Fibroblast of gingiva (primary cell): ENCODE measurements at places on chromosomes 4 and X.

DNA sequence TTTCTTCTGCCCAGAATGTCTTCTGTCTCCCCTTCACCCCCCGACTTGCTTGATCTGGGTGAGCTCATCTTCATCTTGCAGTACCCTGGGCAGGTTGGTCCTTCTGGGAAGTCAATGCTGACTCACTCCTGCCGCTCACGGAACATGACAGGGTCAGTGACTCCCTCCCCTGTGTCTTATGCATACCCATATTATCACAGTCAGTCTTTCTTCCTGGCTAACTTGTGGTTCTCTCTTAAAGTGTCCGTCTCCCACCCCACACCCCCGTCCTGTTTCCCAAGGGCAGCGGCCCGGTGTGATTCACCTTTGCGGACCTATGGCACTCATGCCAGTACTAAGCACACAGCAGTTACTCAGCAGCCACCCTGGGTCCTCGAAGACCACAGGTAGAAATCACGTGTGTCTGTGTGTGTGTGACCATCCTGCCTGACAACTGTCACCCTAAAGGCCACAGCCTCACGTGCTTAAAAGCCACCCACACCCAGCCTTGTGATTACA lies 17.7 kb downstream of the IQSEC2 start:
- DNase-seq = peak; percentile 26

- DNase-seq = no peak
Measured at GRCh38 chrX:149948016-149948415, 9.7 kb upstream of the EOLA2 start.

DNA sequence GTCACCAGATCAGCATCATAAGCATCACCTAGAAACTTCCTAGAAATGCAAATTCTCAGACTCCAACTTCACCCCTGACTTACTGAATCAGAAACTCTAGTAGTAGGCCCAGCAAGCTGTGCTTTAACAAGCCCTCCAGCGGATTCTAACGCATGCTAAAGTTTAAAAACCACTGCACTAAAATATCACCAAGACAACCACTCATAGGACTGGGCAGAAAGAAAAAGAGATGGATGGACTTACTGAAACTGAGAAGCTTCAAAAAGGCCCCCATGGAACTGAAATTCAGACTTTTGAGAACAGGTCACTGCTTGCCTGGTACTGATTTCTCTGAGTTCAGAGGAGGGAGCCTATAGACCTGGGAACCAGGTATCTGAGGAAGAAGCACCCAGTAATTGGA lies 40.1 kb downstream of the FAM241A start:
- no peak for DNase-seq

DNA sequence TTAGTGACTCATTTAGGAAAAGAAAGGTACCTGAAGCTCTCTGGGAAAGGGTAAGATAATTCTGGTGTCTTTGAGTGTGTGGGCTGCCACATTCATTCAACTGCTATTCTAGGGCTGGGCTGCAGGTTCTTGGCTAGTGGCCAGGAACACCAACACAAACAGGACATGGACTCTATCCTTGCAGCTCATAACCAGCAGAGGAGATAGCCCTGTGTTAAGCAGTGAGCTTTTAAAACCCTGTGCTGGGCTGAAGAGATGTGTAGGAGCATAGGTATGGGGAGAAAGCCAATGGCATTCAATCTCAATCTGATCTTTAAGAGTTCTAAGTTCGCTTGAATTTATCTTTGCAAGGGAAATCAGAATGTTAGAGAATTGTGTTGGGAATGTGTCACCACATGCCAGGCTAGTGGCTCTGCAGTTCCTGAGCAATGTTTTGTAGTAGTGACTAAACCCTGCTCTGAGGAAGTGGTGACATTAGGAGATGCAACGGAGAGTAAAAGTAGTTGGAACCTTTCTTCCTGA lies 39.2 kb downstream of the SGMS2 start:
- no peak for DNase-seq

DNA sequence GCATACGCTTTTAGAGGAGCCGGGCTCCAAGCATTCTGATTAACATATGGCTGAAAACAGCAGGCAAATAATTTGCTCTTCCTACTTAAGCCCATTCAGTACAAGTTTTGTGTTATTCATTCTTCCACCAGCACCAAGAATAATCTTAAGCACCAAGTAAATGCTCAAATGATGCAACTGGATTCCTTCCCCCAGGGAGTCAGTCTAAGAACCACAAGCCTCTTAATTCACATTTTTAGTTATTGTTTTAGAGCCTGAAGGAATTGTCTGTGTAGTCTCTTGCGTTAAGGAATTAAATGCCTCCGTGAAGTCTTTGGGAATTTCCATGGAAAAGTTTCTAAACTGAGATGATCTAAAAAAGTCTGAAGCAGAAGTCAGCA lies 61.5 kb upstream of the MAGEB2 start:
- DNase-seq = peak; percentile 14

- no peak for DNase-seq
Measured at GRCh38 chr4:161931089-161931488, 232.7 kb downstream of the FSTL5 start.

GRCh38 chr4:169313732-169314131 lies 43.0 kb upstream of the SH3RF1 start:
- no peak for DNase-seq

- no peak for DNase-seq
Measured at GRCh38 chr4:35087218-35087617, 1157.1 kb downstream of the ARAP2 start.

DNA sequence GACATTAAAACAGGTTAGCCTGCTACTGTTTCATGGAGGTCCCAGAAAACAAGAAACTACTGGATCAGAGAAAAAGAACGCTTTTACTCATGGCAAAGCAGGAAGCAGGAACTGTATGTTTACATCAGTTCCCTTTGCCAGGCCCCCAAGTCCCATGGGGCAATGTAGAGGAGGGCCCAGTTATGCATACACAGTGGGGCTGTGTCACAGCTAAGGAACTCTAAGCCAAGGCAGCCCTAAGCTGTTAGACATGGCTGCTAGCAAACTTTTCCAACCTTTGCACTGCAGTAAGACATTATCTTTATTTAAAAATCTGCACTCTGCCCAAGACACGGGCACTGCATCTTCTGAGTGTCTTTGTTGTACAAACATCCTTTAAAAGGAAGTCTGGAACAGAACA lies 975.8 kb downstream of the C4orf33 start:
- DNase-seq = no peak

DNA sequence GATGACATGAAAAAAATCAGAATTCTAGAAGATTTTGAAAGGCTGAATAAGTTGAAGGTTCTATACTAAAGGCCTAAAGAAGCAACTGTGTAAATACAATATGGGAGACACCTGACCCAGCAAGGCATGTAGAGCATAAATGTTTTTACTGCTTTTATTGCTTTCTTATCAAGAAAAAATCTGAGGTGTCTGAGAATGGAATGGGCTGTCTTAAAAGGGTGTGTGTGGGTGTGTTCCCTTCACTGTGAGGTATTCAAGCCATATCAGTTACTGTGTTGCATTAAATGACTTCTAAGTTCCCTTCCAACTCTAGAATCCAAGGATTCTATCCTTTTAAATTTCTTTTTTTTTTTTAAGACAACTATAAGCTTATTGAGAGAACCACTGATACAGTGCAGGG lies 15.7 kb downstream of the ATP8A1 start:
- DNase-seq = no peak

GRCh38 chrX:9635368-9635767 lies 130.3 kb downstream of the GPR143 start:
- DNase-seq = no peak

DNA sequence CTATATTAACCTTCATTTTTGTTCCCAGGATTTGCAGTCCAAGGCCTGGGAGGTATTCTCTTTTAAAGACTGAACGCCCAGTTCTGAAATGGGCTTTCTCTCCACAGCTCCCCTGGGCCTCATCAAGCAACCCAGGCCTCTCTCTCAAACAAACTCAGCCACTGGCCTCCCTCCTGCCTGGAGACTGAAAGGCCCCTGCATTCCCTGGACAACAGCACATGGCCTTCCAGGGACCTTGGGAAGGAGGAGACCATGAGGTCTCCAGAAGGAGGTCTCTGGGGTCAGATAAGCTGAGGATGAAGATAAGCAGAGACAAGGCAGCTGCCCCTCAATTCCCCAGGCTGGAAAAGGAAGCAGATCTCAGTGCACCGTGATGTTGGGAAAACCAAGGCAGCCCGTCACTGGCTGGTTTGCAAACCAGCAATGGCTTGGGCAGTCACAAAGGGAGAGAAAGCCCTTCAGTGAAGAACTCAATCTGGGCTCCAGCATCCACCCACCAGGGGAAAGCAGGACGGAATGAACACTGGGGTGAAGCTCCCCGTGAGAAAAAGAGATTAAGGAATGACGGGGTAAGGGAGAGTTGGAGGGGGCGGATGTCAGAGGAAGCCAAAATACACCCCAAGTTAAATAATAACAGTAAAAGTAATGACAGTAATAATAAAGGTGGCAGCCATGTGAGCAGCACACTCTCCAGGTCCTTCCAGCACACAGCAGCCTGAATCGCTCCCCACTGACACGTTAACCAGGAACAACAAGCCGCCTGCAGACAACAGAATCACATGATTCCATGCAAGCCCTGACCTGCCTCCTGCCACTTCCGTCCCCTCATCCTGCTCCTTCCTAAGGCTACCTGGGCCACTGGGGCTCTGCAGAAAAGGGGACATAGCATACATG lies 22.3 kb downstream of the AMOT start:
- DNase-seq = no peak

GRCh38 chr4:123638834-123639233 lies 242.2 kb downstream of the SPRY1 start:
- no peak for DNase-seq

DNA sequence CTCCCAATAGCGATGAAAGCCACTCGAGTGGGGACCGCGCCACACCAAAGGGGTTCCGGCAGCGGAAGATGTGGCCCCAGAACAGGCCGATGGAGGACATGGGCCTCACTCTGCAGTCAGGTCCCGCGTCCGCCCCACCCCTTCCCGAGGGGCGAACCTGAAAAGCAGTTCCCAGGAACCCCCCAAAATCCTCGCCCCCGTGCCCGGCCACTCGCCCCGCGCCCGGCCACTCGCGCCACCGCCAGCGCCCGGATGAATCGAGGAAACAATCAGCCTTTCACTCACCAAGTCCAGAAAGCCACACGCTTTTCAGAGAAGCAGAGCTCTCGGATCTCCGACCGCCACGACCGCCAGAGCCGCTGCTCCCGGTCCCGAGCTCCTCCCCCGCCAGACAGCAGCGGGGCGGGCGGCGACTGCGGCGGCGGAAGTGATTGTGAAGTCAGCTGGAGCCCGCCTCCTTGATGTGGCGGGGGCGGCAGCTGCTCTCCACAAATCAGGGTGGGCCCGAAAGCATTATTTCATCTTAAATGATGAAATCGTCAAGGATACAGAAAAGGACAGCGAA lies at the start of gene PJA1:
TSS of gene PJA1 (minus strand) at position 367 of the 565 bp plus-strand sequence. CDS start 2,380 bp downstream, outside the sequence.
- DNase-seq = peak; percentile 70

DNA sequence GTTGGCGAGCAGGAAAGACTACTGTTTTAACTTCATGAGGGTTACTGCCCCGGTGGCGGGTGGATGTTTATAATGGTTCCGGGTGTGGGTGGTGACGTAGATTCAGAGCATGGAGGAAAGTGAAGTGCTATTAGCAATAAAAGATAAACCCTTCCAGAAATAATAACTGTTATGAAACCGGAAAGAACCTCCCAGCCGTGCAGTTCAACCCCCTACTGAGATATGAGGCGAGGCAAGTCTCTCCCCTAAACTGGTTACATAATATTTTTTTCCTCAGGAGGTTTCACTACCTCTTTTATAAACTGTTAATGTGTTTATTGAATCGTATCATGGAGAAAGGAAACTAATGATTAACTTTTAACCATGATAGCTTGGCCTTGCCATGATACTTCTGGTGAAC lies 33.9 kb upstream of the STIM2 start:
- no peak for DNase-seq

GRCh38 chr4:158201876-158202275 lies 8.4 kb upstream of the TMEM144 start:
- DNase-seq = no peak

DNA sequence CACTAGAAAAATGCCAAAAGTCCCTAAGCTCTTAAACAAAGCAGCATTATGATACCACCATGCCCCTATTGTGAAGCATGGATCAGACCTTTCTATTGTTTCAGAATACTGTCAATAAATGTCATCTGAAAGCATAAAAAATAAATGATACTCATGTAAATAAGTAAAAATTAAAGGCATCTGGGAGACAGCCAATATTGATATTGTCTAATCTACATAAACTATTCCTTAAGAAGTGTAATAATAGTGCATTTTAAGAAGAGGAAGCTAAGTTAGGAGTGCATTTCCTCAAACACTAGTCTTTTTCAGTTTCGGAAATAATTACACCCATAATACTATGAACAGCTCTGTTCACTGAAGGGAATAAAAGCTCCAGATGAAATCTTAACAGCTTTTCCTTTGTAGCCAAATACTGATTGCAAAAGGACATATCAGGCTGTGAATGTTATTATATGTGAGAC lies 181.6 kb downstream of the SPOCK3 start:
- DNase-seq = no peak

DNA sequence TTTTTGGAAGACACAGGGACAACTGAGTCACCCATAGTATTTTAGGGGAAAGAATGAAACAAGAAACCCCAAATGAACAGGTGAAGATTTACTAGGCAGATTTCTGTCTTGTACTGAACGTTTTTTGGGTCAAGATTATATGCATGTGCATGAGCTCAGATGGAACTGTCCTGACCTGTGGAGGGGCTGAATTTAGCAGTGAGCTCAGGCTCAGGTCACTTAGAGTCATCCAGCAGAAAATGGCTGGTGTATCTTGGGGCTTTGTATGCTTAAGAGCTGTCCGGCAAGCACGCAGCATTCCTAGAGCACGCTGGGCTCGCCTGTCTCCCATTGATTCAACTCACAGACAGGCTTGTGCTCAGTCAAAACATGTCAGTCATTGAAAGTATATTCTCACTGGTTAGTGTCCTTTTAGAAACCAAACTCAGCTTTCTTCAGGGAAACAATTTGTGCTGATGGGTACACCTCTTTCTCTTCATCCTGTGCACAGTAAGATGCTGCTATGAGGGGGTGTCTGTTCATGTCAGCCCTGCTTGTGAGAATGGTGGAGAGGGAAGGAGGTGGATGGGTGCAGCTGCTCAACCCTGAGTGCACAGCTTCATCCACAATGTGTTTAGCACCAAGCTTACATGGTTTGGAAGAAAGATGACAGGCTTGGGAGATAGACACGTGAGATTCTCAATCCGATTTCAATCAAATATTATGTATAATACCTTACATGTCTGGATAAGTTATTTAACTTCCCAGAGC lies 47.5 kb upstream of the PDLIM3 start:
- no peak for DNase-seq

GRCh38 chrX:13142891-13143290 lies 98.5 kb upstream of the FAM9C start:
- DNase-seq = no peak

DNA sequence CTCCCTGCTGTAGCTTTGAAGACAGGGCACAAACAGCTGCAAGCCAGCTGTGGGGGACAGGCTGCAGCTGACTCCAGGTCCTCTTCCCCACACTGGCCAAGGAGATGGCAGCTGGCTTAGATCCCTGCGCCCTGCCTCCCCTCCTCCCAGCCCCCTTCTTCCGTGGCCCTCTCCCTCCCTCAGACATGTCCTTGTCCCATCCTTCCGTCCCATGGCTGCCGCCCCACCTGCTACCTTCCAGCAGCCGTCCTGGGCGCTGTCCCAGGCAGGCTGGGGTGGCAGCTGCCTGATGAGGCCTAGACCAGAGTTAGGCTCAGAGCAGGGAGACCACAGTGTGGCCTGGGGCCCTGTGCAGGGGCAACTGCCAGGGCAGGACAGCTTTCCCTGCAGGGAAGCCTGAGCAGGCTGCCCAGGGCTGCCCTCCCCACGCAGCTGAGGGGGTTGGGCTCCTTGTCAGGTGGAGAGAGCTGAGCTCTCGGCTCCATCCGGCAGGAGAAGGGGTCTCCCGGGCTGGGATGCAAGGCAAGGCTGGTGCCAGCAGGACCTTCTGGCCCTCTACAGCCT lies 3.3 kb upstream of the BGN start:
- DNase-seq = no peak

- peak; percentile 9 for DNase-seq
Measured at GRCh38 chrX:16239211-16239610, 71.9 kb downstream of the MAGEB17 start.
